ENCODE measurements at places on chromosomes 16 and 17.

DNA sequence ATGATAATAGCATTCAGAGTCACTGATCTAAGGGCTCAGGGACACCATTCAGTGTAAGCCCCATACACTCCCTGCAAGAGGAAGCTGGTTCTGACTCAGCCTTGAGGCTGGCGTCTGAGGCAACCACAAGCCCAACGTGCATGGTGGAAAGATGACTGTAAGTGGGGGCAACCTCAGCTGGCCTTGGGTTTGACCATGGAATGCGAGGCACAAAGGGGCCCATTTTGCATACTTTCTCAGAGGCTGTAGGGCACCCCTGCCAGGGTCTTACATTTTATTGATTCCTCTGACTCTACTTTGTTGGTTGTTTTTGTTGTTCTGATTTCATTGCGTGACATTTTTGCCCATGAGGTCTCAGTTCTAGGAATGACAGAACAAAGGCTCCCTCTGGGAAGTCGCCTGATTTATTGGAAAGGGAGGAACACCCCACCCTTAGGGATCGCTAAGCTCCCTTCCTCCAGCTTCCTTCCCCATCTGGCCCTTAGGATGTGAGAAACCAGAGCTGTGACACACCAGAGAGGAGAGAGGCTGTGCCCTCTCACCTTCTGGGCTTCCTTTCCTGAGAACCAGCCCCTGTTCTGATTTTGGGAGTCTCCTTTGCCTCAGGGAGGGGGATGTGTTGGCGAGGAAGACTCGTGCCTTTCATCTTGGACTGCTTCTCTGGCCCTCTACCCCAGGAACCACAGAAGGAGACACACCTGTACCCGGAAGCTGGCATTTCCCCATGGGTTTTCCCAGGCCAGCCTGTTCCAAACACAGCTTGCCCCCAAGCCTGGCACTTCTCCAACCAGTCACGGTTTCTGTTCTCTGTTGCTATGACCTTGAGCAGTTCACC is 5.6 kb upstream of the CIITA start:
- no peak for DNase-seq

DNA sequence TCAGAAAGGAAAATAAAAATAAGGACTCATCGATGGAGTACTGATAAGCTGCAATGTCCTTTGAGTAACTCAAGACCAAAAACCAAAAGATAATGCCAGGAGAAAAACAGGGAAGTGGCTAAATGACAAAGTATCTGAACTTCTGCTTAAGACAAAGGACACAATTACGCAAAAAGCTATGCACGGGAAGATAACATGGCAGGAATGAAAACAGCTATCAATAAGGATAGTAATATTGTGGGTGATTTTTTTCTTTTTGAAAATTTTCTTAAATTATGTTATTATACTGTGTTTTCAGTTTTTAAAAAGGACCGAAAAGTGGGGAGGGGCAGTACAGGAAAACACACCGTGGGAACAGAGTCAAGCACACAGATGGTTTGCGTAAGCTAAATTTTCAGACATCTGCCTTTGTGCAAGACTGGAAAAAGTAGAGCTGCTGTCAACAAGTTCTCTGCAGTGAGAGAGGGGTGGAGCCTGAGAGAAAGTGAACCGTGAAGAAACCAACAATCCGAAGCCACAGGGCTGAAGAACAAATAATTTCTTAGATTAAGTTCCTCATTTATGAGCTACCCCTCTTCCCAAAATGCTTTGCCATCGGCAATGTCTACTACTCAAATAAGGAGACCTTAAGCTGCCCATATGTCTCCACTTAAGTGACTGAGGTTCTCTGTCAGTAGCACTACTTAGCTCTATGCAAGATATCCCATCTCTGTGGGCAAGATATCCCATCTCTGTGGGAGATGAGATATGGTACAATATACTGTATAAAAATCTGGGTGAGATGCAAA is 99.9 kb upstream of the CORO6 start:
- peak; percentile 78 for DNase-seq

DNA sequence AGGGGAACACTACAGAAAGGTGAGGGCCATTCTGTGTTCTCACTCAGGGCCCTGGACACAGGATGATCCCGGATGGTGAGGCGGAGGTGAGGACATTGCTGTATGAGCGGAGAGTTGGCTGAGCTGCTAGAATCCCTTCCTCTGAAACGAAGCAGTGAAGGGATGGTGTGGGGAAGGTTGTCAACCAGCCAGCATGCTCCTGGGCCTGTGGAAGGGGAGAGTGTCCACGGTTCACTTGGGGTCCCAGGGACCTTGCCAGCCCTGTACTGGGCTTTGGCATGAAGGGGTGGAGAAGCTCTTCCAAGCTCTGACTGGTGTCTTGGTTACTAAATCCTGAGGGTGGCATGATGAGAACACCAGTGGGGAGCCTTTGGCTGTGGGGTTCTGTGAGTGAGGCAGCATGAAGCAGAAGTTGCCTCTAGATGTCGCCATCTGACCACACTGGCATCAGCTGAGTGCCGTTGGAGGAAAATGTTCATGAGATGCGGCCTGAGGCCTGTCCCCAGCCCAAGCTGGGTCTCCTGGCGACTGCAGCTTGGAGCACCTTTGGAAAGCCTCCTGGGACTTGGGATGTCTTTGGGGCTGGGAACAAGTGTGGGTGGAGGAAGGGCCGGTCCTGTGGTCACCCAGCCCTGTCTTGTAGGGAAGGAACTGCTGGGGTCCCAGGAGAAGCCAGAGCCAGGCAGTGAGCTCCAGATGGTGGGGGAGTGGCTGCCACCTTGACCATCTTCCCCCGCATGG is 14.8 kb downstream of the PDP2 start:
- DNase-seq = no peak

GRCh38 chr16:28126684-28127620 is 63.4 kb upstream of the GSG1L start:
- DNase-seq = no peak

DNA sequence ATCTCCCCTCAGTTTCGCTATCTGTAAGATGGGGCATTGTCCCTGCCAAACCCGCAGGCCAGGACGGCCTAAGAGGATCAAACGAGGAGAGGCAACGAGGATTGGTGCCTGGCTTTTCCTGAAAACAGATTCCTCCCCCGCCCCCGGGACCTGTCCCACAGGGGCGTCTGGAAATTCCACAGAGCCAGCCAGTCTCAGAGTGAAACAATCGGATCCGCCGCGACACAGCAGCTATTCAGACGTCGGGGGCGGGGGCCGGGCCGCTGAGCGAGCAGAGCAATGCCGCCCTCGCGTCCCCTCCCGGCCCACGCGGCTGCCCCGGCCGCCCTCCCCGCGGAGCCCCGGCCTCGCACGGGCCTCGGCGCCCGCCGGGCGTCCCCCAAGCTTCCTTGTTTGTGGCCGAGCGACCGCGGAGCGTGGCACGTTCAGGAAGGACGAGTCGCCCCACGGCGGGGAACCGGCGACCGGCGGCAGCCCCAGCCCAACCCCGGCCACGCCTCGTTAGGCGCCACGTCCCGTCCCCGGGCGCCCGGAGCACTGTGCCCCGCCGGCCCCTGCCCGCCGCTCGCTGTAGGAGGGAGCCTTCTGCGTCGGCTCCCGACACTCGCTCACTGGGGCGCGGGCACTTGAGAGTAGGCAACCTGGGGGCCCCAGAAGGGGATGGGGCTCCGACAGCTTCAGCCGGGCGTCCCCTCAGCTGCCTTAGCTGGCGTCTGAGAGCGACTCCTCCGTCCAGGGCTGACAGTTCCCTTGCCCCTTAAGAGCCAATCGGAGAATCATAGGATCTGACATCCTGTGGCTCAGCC is 29.6 kb upstream of the PHOSPHO1 start:
- DNase-seq = no peak

- no peak for DNase-seq
Measured at GRCh38 chr17:66461343-66461995, 159.1 kb downstream of the PRKCA start.

- DNase-seq = no peak
Measured at GRCh38 chr17:80499961-80500665, 23.7 kb upstream of the NPTX1 start.

GRCh38 chr16:23865853-23866252 is 30.1 kb downstream of the PRKCB start:
- no peak for DNase-seq

GRCh38 chr16:48272837-48273421 is 25.6 kb upstream of the ABCC11 start:
- no peak for DNase-seq

GRCh38 chr17:1045456-1045855 is 48.5 kb downstream of the TIMM22 start:
- no peak for DNase-seq

GRCh38 chr17:32609085-32609484 is 122.3 kb downstream of the CDK5R1 start:
- DNase-seq = no peak

All from epithelial cell of proximal tubule (primary cell).